ENCODE measurements at places on chromosomes 6 and 20.

- no peak for DNase-seq
Measured at GRCh38 chr6:111837007-111837406, 36.2 kb downstream of the FYN start.

DNA sequence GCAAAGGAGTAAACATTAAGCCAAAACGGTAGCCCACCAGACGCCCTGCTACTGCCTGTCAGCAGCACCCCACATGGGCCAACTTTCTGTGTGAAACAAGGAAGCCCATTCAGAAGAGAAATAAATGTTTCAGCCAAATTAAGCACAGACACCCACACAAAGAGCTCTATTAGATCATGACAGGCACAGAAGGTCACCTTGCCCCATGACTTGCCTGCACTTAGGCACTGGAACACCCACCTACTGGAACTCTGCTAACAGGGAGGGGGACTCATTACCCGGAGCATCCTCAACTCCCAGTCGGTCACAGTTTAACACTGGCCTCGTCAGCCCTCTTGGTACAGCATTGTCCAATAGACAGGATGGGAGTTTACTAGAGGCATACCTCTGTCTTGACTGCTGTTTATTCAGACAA, 31.8 kb downstream of the GFOD1 start:
- no peak for DNase-seq

- DNase-seq = no peak
Measured at GRCh38 chr6:19860235-19860877, 23.2 kb downstream of the ID4 start.

- DNase-seq = no peak
Measured at GRCh38 chr6:138328210-138328609, 49.5 kb upstream of the SMIM28 start.

GRCh38 chr20:17933121-17933520, 35.5 kb downstream of the SNX5 start:
- DNase-seq = no peak

DNA sequence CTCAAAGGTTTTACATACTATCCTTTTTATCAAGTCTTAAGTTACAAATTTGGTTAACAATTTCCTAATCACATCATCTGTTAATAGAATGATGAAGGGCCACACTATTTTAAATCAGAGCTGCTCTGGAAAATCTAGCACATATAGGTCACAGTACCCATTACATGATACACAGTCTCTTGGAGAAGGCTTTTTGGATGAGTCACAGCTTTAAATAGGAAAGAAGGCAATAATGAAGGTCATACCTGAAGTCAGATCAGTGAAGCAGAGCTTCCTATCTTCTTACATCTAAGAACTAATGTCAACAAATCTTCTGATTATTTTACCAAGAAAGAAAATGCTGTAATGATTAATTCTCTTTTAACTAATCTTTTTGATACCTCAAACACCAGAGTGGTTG, 248.5 kb downstream of the BTBD9 start:
- no peak for DNase-seq

DNA sequence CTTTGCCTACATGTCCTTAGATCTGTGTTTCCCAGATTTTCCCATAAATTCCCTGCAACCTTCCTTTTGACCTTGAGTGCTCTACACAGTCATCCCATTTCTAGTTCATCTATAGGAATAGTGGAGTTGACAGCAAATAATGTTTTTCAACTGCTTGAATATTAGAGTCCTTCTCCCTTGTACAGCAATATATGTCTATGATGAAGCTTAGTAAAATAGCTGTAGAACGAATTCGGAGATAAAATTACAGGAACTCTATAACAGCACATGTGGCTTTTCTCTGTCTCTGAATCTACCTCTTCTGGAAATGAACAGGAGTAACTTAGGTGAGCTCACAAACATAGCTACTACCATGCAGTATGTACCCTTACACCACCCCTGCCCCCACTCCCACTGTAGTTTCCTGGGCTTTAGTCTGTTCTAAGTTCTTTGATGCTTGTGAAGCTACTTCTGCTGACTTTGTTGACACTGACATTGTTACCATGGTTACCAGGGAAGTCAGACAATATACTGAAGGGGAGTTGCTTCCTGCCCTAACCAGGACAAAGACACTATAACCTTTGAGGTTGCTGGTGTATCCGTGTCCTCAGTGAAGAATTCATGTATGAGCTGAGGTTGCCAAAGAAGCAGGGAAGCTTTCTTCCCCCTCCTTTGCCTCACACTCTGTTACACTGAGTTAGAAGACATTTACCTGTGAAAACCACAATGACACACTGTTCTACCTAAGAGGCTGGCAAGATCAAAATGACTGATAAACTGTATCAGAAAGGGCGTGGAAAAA, 35.8 kb upstream of the SHLD1 start:
- DNase-seq = no peak

- DNase-seq = no peak
Measured at GRCh38 chr6:149094934-149095351, 222.6 kb upstream of the TAB2 start.

DNA sequence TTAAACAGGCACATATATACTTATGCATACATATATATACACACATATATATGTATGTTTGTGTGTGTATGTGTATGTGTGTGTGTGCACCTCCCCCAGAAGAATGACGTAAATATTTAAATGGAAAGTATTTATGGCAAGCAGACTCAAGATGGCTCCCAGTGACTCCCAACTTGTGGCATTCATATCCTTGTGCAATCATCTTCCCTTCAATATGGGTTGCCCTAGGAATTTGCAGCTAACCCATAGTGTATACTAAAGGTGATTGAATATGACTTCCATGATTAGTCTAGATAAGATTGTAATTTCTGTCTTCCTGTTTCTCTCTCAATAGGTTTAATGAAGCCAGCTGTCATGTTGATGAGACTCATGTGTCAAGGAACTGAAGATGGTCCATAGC, 127.6 kb downstream of the TRDN start:
- no peak for DNase-seq

GRCh38 chr6:93416571-93417420, 2.6 kb downstream of the EPHA7 start:
- DNase-seq = no peak

DNA sequence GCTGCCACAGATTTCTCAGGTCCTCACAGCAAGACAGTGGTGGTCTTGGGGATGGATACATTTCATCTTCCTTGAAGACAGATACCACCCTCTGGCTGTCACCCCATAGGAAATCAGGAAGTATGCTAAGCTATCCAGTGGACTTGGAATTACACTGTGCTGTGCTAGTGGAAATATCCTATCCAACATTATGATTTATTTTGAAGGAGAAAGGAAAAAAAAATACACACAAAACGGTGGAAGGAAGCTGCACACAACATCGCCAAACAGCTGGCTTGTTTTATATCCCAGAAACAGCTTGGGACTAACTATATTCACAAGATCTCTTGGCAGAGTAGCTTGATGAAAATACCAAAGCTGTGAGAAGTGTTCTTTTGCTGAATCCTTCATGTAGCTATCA, 257.6 kb downstream of the LAMA2 start:
- no peak for DNase-seq

DNA sequence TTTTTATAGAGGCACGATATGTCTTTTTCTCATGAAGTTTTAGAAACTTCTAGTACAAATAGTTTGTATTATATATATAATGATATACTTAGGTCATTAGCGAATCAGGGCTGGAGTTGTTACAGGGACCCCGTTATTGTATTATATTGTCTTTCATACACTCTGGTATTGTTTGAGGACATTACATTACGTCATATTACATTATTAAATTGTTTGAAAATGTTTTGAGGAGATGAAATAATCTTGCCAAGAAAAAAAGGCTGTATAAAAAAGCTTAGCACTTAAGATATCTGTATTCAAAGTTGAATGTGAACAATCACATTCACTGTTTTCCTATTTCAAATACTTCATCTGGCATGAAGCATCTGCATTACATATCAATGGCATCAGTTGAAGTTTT, 239.6 kb upstream of the ASCC3 start:
- no peak for DNase-seq

GRCh38 chr20:53527196-53527595, 66.4 kb downstream of the ZNF217 start:
- no peak for DNase-seq
